ENCODE measurements at places on chromosomes 12 and 14.

DNA sequence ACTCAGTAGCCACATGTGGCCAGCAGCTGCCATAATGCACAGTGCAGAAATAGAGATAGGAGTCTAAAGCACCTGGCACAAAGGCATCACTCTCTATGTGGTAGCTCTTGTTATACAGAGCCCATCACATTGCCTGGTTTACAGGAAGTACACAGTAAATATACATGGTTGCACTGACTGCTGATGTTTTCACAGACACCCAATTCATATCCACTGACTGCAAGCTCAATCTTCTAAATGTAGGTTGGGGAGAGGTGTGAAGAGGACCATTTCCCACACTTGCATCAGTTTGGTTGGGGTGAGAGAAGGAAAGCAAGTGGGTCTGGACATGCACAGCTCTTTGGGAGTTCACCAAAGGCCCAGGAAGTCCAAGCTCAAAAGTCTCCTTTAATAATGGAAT, 172.8 kb downstream of the DPF3 start:
- H3K4me3 ChIP-seq = no peak overlapping the region
- no peak overlapping the region for H3K27ac ChIP-seq
- H3K4me1 ChIP-seq = peaks cover 31% of the 10 kb centered on the region
- peaks cover 13% of the 10 kb centered on the region for H3K27me3 ChIP-seq
- H3K36me3 ChIP-seq = peaks cover 13% of the 10 kb centered on the region

- no peak for DNase-seq
- H3K4me3 ChIP-seq = no peak overlapping the region
- no peak overlapping the region for H3K27ac ChIP-seq
- H3K4me1 ChIP-seq = no peaks in the 10 kb centered on the region
These were observed 219.8 kb downstream of the SLC2A13 start for GRCh38 chr12:39886106-39886505.

- peaks cover 17% of the 10 kb centered on the region for H3K4me1 ChIP-seq
- H3K27ac ChIP-seq = no peak overlapping the region
- H3K27me3 ChIP-seq = peaks cover 55% of the 10 kb centered on the region
These were observed 1.3 kb upstream of the TMEM233 start for GRCh38 chr12:119592232-119592631.

DNA sequence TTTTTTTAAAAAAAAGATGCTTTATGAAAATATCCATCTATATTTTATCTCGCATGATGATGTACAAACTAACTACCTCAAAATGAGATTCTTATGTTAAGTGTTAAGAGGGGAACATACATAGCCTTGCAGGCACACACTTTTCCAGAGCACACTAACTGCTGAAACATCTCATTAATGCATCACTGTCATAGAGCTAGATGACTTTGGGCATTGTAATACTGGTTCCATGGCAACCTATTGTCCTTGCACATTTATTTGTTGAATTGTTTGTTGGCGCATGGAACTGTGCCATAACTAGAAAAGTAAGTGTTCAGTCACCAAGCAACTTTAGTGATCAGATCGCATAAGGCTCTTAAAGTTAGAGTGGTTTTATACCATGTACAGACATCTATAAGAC, 348.3 kb downstream of the GALC start:
- no peak for DNase-seq
- H3K36me3 ChIP-seq = no peaks in the 10 kb centered on the region
- no peaks in the 10 kb centered on the region for H3K27me3 ChIP-seq
- no peak overlapping the region for H3K27ac ChIP-seq
- no peak overlapping the region for H3K4me3 ChIP-seq

- no peaks in the 10 kb centered on the region for H3K27me3 ChIP-seq
- H3K4me3 ChIP-seq = no peak overlapping the region
- no peaks in the 10 kb centered on the region for H3K4me1 ChIP-seq
These were observed 211.8 kb downstream of the BMP4 start for GRCh38 chr14:53744857-53745256.

- H3K4me3 ChIP-seq = no peak overlapping the region
- no peak for DNase-seq
- H3K36me3 ChIP-seq = peaks cover 84% of the 10 kb centered on the region
These were observed 185.3 kb upstream of the BCL2L14 start for GRCh38 chr12:11885261-11886038.

GRCh38 chr12:116990329-116990728, 79.6 kb downstream of the FBXW8 start:
- no peaks in the 10 kb centered on the region for H3K4me1 ChIP-seq
- H3K27ac ChIP-seq = no peak overlapping the region
- no peak overlapping the region for H3K4me3 ChIP-seq
- H3K27me3 ChIP-seq = no peaks in the 10 kb centered on the region
- peaks cover 25% of the 10 kb centered on the region for H3K36me3 ChIP-seq

GRCh38 chr12:15044471-15044870, 71.6 kb downstream of the PDE6H start:
- no peak for DNase-seq
- H3K4me1 ChIP-seq = peaks cover 2% of the 10 kb centered on the region
- H3K27ac ChIP-seq = no peak overlapping the region
- H3K36me3 ChIP-seq = no peaks in the 10 kb centered on the region

- no peaks in the 10 kb centered on the region for H3K27me3 ChIP-seq
- DNase-seq = peak; percentile 60
- H3K4me1 ChIP-seq = peaks cover 42% of the 10 kb centered on the region
- H3K27ac ChIP-seq = peak overlapping the region; percentile 93
- H3K4me3 ChIP-seq = peak overlapping the region; percentile 72
These were observed 33.6 kb downstream of the CDKL1 start for GRCh38 chr14:50362764-50363713.

DNA sequence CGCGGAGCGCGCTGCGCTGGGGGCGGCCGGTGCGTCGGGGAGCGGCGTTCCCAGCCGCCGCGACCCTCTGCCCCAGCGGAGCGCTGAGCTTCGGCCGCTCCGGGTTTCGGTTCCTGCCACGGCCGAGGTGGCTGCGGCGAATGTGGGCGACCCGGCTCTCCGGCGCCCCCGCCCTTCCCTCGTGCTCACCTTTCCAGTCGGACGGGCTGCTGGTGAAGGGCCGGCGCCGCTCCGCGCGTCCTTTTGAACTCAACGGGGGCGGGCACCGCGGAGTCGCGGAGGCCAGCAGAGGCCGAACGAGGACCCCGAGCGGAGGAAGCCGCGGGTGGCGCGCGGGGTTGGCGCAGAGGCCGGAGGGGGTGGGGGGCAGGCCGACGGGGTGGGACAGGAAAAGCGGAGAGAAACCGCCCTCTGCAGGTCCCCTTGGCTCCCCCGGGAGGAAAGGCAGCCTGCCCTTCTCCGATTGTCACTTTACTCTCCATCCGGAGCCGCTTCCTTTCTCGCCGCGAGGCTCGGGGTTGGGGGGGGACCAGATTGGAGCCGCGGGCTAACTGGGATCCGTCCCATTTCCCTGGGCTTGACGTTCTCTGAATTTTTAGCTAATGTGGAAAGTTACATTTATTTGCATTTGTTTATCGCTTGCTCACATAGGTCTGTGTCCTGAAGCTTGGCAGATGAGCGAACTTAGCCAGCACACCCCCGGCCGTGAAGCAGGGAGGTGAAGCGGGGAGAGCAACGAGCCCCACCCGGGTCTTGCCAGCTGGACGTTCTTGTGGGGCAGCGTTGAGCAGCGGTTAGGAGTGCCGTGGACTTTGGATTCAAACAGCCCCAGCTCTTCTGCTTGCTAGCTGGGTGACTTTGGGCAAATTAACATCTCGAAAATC, at the start of gene SMAGP:
Gene SMAGP, minus strand, starts transcription at position 349 of the 884 bp plus-strand sequence. CDS start 1,137 bp downstream, outside the sequence.
- peak; percentile 70 for DNase-seq
- H3K4me3 ChIP-seq = peak within 1 kb of the TSS; percentile 90
- H3K27ac ChIP-seq = peak within 1 kb of the TSS; percentile 42

DNA sequence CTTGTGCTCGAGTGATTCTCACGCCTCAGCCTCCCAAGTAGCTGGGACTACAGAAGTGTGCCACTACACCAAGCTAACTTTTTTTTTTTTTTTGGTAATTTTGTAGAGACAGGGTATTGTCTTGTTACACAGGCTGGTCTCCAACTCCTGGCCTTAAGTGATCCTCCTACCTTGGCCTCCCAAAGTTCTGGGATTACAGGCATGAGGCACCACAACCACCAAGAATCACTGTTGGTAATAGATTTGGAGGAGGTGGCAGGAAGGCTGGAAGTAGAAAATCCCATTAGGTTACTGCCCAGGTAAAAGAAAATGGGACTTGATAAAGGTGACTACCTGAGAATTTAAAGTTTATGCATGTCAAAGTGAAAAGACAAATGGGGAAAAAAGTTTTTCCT, 1.4 kb upstream of the CDCA4 start:
- no peaks in the 10 kb centered on the region for H3K27me3 ChIP-seq
- DNase-seq = no peak
- no peak overlapping the region for H3K27ac ChIP-seq
- H3K4me1 ChIP-seq = peaks cover 66% of the 10 kb centered on the region

DNA sequence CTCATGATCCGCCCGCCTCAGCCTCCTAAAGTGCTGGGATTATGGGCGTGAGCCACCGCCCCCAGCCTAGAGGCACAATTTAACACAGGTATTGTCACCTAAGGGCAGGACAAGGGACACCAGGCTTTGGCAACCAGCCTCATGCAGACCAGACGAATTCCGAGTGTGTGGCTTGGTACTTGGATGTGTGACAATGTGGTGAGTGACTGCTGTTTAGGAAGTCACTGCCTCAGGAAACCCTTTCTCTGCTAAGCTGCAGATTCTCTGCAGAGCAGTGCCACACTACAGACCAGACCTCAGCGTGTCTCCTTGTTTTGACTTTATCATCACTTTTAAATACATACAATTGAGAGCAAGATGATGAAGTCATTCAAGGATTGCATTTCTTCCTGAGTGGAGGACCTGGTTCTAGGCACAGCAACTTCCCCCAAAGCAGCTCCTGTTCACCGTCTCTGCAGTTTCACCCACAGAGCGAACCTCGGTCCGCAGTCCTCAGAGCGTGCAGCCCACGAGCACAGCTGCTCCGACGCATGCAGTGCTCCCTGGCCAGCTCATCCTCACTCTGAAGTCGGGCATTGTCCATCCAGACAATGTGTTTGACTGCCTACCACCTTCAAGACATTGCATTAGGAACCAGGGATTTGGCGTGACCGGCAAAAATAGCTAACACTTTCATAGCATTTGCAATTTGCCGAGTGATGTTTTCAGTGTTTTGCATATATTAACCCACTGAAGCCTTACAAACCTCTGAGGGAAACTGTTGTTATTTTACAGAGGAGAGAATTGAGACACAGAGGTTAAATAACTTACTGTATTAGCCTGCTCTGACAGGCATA, 235.2 kb downstream of the CHST11 start:
- no peak overlapping the region for H3K27ac ChIP-seq
- peaks cover 34% of the 10 kb centered on the region for H3K36me3 ChIP-seq
- H3K4me3 ChIP-seq = no peak overlapping the region
- no peaks in the 10 kb centered on the region for H3K27me3 ChIP-seq
- no peak for DNase-seq

DNA sequence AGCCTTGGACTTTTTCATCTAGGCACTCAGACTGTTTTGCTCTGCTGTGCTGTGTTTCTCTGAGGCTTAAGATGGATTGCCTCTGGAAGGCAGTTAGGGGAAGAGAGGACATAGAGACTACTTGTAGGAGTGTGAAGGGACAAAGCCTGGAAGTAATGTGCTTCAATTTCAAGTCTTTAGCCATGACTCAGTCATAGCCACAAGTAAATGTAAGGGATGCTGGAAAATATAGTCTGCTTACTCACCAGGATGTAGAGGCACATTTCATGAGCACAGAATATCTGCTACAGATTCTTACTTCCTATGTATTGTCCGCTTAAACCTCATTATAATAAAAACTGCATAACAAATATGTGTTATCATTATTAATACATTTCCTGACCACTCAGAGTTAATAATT, 794.3 kb upstream of the NOVA1 start:
- H3K27ac ChIP-seq = no peak overlapping the region
- no peaks in the 10 kb centered on the region for H3K27me3 ChIP-seq
- H3K4me3 ChIP-seq = no peak overlapping the region
- H3K36me3 ChIP-seq = no peaks in the 10 kb centered on the region
- no peak for DNase-seq

GRCh38 chr12:116201908-116202307, 75.6 kb downstream of the MED13L start:
- no peak overlapping the region for H3K4me3 ChIP-seq
- peaks cover 9% of the 10 kb centered on the region for H3K36me3 ChIP-seq
- peaks cover 4% of the 10 kb centered on the region for H3K4me1 ChIP-seq
- H3K27ac ChIP-seq = no peak overlapping the region
- no peaks in the 10 kb centered on the region for H3K27me3 ChIP-seq

DNA sequence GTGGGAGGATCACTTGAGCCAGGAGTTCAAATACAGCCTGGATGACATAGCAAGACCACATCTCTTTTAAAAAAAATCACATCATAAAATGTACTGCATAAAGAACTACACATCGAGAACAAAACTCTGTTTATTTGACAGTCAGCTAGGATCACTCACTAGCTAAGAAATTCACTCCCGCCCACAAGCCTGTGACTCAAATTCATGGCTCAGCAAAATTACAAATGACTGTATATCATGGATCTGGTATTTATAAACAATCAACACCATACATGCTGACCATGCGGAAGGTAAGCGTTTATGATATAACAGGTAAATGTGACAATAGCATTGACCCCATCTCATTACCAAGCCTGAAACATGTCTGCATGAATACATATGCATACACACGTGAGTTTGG, 206.5 kb downstream of the EFCAB11 start:
- H3K36me3 ChIP-seq = peaks cover 13% of the 10 kb centered on the region
- peaks cover 17% of the 10 kb centered on the region for H3K4me1 ChIP-seq
- no peaks in the 10 kb centered on the region for H3K27me3 ChIP-seq
- no peak for DNase-seq

GRCh38 chr12:7096979-7097378, 4.7 kb upstream of the C1R start:
- DNase-seq = no peak
- peaks cover 7% of the 10 kb centered on the region for H3K27me3 ChIP-seq
- H3K27ac ChIP-seq = no peak overlapping the region

- peaks cover 32% of the 10 kb centered on the region for H3K36me3 ChIP-seq
- peaks cover 12% of the 10 kb centered on the region for H3K27me3 ChIP-seq
- DNase-seq = no peak
- H3K27ac ChIP-seq = no peak overlapping the region
- H3K4me1 ChIP-seq = peaks cover 23% of the 10 kb centered on the region
- H3K4me3 ChIP-seq = no peak overlapping the region
These were observed 33.4 kb downstream of the PLEKHG3 start for GRCh38 chr14:64737391-64738280.

- H3K36me3 ChIP-seq = no peaks in the 10 kb centered on the region
- no peak for DNase-seq
- peaks cover 52% of the 10 kb centered on the region for H3K27me3 ChIP-seq
- no peak overlapping the region for H3K4me3 ChIP-seq
These were observed 213.9 kb upstream of the FKBP4 start for GRCh38 chr12:2580821-2581220.

GRCh38 chr14:29671034-29671433, 256.6 kb downstream of the PRKD1 start:
- no peak for DNase-seq
- H3K27me3 ChIP-seq = no peaks in the 10 kb centered on the region
- no peak overlapping the region for H3K4me3 ChIP-seq
- H3K36me3 ChIP-seq = no peaks in the 10 kb centered on the region
- H3K27ac ChIP-seq = no peak overlapping the region

DNA sequence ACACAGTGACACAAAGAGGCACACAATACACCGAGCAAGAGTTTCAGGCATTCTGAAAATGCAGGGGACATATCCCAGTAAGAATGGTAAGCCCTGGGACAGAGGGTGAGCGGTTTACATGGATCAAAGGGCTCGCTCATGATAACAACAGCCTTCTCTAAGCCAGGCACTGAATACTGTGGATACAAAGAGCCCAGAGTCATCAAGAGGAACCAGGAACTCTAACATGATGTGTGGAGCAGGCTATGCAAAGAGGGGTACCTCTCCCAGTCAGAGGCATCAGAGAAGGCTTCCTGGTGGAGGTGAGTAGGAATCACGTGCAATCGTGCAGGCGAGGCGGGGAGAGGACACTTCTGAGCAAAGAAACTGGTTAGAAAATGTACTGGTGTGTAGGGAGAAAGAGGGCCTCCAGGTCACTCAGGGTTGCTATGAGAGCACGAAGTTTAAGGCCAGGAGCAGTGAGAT, 76.9 kb upstream of the EEA1 start:
- H3K27ac ChIP-seq = no peak overlapping the region
- H3K4me3 ChIP-seq = no peak overlapping the region
- DNase-seq = no peak
- no peaks in the 10 kb centered on the region for H3K27me3 ChIP-seq
